NCI-H1417 treated with DMSO at 0.1 percent for 48 hours (cell line): ENCODE measurements at places on chromosomes 1 and 21.

DNA sequence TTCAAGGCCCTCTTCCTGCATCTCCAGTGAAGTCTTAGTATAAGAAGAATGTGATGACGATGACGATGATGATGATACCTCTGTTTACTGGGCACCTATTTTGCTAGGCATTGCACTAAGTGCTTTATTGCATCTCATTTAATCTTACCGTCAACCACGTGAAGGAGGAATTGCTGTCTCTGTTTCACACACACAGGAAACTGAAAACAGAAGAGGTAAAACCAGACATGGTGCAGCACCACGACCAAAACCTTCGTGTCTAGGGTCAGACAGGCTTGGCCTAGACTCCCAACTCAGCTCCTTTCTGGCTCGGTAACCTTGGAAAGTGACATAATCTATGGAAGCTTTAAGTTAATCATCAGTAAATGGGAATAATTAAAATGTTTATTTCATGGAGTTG, 20.7 kb upstream of the KCNA2 start:
- no peak for DNase-seq

DNA sequence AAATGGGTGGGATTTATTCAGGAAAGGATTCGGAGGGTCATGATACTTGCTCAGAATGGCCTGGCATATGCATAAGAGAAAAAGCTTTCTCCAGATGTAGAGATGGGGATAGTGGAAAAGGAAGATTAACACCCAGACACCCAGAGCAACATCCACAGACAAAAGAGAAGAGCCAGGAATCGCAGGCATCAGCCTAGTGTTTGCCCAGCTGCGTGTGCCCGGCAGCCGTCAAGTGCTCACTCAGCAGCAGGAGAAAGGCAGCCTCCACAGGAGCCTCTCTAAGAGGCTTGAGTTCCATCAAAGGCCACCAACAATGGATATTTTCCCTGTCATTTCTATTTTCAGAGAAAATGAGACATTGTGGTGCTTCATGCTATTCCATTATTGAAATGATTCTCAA, 54.7 kb downstream of the NTPCR start:
- peak; percentile 26 for DNase-seq

DNA sequence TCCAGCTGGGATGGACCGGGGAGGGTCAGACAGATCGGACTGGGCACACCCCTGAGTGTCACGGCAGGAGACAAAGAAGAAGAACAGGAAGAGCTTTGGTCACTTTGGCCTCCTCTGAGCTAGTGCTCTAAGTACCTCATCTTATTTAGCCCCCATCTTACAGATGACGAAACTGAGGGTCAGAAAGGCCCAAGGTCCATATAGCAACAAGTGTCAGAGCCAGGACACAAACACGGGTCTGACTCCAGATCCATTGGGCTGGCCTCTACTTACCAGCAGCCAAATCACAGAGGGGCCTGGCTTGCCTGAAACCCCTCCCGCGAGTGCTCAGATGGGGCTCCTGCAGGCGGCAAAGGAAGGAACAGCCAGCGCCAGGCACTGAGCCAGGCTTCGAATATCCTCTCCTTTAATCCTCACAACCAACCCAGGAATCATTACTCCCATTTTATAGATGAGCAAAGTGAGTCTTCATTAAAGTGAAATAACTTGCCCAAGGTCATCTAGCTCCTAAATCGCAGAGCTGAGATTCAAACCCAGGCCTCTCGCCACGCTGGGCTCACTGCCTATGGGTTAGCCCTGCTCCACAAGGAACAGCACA, 25.7 kb upstream of the SELENON start:
- no peak for DNase-seq

DNA sequence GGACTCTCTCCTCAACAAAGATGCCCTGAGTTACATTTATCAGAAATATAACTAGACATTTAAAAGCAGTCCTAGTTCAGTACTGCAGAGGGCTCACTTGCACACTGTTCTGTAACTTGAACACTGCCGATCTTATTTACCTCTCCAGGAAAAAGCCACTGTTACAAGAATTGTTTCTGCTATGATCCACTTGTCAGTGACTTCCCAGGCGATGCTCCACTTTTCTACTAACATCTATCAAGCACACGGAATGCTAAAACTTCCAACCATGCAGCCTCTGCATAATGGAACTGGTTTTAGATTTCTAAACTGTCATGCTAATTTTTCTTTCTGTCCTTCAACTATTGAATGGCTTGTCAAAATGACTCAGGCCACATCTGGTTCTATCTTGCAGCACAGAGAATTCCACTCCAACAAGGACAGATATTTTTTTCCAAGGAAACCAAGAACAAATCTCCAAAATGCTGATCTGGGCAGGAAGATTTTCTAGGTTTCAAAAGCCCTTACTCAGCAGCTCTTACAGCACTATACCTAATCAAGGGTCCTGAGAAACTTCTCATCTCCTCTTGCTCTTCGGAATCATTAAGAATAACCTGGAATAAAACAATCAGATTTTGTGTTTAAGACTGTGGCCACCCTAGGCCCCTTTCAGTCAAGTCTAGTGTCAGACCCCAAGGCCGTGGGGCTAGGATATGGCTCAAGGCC, 9.9 kb downstream of the SEC16B start:
- DNase-seq = no peak

GRCh38 chr1:236502579-236502971, 21.2 kb upstream of the LGALS8 start:
- DNase-seq = no peak

DNA sequence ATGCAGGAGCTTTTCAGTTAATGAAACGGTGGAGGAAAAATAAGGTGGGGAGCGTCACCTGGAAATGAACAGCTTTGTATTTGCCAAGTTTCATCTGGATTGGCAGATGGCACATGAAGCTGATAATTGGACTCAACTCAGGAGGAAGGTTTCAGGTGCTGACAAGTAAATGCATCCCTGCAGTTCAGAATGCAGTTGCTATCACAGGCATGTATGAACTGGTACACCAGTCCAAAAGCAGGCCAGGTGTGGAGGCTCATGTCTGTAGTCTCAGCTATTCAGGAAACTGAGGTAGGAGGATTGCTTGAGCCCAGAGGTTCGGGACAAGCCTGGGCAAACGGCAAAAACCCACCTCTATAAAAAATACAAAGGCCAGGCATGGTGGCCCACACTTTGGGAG, 15.5 kb downstream of the DEGS1 start:
- no peak for DNase-seq

GRCh38 chr1:230641346-230641745, 935 bp upstream of the COG2 start:
- DNase-seq = no peak

DNA sequence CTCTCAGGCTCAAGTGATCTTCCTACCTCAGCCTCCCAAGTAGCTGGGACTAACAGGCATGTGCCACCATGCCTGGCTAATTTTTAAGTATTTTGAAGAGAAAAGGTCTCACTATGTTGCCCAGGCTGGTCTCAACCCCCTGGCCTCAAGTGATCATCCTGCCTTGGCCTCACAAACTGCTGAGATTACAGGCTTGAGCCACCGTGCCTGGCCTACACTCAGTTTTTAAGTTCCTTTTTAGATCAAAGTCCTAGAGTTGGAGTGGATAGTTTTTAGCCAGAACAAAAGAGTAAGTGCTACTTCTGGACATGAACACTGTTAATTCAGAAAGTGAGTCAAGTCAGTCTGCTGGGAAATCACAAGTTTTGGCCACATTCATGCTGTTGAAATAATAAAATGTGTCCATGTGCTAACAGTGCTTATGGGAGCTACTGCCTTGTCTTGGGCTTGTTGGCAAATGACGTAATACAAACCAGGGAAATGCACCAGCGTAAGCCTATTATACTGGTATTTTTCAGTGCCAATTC, 84.2 kb downstream of the NDUFS5 start:
- DNase-seq = no peak

GRCh38 chr1:175220853-175221556, 28.4 kb upstream of the KIAA0040 start:
- no peak for DNase-seq

- DNase-seq = no peak
These were observed 91.2 kb upstream of the COL24A1 start for GRCh38 chr1:86247597-86248279.

DNA sequence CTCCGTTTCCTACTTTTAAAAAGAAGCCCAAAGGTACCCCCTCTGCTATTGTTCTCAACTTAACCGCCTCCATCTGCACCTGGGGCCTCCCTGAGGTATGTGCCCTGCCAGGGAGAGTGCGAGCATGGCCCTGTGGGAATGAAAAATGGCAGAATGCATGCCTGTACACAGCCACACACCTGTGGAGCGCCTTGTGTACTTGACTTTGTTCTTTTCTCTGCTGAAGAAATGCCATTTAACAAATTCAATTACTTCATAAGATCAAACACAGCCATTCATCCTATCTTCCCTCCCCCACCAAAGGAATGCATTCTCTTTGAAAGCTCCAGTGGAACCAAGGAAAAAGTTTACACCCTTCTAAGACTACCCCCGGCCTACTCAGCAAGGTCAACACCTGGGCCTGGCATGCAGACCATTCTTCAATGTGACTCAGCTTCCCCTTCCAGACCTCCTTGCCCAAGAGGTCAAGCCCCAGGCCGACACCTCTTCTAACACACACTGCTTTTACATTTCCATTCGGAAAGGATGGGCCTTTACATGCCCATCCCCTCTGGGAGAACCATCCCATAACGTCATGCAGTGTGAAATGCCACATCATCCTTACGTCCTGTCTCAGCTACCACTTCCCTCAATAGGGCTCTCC, 123.7 kb downstream of the SMYD2 start:
- no peak for DNase-seq
